Esophagus squamous epithelium (tissue), 5 donors: ENCODE measurements at places on chromosomes 11 and 22.

DNA sequence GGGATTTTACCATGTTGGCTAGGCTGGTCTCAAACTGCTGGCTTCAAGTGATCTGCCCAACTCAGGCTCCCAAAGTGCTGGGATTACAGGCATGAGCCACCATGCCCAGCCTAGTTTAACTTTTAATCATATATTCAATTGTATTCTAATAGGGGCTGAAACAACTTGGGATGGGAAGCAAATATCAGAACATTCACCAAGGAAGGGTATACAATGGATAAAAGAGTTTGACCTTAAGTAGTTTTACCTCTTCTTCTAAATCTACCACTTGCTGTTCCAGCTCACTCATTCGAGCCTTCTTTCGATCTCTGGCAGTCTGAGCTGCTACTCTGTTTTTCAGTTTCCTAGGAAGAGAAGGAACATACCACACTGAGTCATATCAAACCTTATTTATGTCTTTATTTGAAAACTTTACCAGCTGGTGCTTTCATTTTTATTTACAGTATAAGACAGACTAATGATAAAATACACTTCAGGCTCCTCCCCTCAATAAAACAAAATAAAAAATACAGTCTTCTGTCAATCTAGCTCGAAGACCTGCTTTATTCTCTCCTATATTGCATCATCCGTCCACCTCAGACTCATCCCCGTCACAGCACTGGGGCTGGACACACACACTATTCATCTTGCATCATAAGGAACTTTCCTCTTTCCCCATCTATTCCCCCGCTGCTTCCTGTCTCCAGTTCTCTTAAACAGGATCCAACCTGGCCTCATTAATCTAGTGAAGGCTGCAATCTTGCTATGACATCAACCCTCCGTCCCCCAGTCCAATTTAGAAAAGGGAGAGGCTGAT is 1.4 kb downstream of the XBP1 start:
- DNase-seq, result no peak

DNA sequence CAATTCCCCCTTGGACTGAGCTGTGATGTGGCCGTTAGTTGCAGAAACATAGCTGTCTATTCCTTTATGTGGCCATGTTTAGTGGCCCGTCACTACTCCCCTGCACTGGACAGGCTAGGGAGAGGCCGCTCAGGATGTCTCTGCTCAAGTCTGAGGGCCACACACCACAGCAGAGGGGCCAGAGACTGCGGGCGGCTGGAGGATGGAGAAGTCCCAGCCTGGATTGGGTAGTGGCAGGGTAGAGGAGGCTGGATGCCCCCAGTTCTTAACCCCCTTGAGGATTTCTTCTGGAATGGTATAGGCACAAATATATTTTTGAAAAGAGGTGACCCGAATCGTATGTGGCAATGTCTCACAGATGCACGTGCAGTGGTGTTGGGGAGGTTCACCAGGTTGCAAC is 116.4 kb upstream of the B3GAT1 start:
- no peak for DNase-seq

GRCh38 chr11:120952461-120953434 is 71.2 kb upstream of the TBCEL start:
- DNase-seq, result peak; percentile 6

GRCh38 chr11:63813563-63814382 is 517 bp downstream of the SPINDOC start:
- DNase-seq, result no peak

DNA sequence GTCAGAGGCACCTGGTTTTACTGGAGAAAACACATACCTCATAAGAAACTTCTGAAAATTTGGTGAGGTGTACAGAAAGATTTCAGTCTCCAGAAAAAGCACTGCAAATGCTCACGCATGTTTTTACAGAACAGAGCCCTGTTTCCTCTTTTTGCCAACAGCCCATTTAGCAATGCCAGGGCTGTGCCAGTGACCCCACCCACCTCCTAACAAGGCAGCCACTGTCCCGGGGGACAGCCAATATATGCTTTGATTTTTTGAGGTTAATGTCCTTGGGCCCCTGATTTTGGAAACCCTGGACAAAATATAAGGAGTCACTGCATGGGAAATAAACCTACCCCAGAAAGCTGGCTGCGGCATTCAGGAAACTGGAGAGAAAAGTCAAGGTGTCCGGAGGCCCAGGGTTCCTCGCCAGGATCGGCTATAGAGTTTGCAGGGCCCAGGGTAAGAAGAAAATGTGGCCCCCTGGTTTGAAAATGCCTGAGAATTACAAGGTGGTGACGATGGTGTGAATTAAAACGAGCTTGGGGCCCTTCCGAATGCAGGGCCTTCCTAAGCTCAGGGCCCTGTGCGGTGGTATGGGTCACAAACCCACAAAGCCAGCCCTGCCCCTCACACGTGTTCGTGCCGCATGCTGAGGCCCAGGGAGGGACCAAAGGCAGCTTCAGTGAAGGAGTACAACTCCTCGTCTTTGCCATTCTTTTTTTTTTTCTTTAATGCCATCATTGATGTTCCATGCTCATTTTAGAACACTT is 71.1 kb upstream of the WNT7B start:
- no peak for DNase-seq

- no peak for DNase-seq
Observed at GRCh38 chr22:35971456-35972119, 57.0 kb downstream of the RBFOX2 start.

DNA sequence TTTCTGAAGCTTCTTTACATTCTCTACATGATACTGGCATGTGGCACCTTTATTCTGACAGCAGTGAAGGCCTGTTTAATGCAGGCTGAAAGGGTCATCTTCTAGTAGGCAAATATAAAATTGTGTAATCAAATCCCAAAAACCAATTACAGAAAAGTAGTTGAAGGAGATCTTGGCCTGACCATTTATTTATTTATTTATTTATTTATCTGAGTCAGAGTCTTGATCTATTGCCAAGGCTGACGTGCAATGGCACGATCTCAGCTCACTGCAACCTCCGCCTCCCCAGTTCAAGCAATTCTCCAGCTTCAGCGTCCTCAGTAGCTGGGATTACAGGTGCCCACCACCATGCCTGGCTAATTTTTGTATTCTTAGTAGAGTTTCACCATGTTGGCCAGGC is 22.7 kb upstream of the CECR2 start:
- DNase-seq, result no peak

DNA sequence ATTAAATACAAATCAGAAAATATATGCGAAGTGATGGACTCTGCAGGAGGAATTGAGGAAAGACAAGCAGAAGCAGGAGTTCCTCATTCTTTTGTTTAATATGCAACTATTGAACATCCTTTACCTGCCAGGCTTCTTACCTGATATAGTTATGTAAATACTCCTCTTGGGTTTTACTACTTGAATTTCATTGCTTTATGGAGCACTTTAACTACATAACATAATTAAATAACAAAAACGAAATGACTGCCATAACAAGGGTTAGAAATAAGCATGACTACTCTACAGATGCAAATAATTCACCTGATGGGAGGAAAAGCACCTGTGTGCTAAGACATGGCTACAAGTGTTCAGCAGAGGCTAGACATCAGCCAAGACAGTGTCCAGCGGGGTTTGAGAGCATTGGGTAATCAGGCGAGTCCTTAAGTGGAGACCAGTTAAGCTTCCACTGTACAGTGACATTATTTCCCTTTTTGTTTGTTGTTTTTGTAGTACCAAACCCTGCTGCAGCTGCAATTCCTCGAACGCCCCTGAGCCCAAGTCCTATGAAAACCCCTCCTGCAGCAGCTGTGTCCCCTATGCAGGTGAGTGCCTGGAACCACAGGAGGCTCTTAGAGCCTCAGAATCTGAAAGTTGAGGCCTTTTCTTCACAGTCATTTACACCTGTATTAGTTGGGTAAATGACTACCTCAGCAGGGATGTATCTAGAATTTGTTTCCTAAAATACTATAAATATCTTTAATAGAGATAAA is 67.4 kb downstream of the SPECC1L start:
- DNase-seq, result no peak

- DNase-seq, result no peak
Observed at GRCh38 chr22:45743687-45744086, 72.1 kb downstream of the ATXN10 start.

GRCh38 chr11:65291613-65292012 is 23.1 kb upstream of the CDC42EP2 start:
- DNase-seq, result no peak

DNA sequence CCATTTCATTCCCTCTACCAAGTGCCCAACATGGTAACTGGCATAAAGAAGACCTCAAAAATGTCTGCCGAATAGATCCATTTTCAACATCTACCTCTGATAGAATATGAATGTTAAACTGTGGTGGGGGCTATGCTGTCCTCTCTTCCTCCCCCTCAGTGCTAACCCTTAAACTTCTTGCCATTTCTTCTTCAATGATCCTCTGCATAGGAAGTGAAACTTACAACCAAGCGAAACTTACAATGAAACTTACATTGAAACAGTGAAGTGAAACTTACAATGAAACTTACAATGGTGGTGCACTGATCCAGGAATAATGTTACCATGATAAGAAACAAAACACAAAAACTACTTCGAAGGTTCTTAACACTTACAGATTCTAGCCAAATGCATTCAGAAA is 4.7 kb downstream of the RTCB start:
- no peak for DNase-seq

- DNase-seq, result no peak
Observed at GRCh38 chr22:39773976-39774539, 119.5 kb downstream of the ENTHD1 start.

GRCh38 chr11:27274854-27275395 is 88.1 kb downstream of the CCDC34 start:
- DNase-seq, result no peak

- DNase-seq, result no peak
Observed at GRCh38 chr11:108565653-108566052, 27.9 kb downstream of the EXPH5 start.

- DNase-seq, result no peak
Observed at GRCh38 chr22:17552737-17553136, 10.6 kb upstream of the SLC25A18 start.

- DNase-seq, result no peak
Observed at GRCh38 chr22:27460591-27461347, 340.8 kb downstream of the MN1 start.

DNA sequence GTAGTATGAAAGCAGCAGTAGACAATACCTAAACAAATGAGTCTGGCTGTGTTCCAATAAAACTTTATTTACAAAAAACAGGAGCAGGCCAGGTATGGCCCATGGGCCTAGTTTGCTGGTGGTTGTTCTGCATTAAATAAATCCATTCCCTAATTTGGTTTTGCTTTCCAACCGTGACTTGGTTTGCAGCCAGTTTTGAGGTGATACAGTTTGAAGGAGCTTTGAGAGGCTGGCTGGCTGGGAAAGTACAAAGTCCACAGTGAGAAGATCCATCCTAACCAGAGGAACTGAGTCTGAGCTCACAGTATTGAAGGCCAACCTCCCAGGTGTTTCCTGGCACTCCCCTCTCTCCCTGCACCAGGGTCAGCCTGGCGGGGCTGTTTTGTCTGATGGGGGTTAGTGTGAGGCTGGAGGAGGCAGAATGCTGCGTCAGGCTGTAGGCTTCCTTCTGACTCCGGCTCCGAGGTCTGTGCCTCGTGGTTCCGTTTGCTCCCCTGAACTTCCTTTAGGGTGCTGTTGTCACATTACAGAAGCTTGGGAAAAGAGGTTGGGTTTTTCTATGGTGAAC is 129.5 kb downstream of the MICAL2 start:
- DNase-seq, result no peak

GRCh38 chr11:34671946-34672345 is 51.1 kb downstream of the EHF start:
- no peak for DNase-seq

DNA sequence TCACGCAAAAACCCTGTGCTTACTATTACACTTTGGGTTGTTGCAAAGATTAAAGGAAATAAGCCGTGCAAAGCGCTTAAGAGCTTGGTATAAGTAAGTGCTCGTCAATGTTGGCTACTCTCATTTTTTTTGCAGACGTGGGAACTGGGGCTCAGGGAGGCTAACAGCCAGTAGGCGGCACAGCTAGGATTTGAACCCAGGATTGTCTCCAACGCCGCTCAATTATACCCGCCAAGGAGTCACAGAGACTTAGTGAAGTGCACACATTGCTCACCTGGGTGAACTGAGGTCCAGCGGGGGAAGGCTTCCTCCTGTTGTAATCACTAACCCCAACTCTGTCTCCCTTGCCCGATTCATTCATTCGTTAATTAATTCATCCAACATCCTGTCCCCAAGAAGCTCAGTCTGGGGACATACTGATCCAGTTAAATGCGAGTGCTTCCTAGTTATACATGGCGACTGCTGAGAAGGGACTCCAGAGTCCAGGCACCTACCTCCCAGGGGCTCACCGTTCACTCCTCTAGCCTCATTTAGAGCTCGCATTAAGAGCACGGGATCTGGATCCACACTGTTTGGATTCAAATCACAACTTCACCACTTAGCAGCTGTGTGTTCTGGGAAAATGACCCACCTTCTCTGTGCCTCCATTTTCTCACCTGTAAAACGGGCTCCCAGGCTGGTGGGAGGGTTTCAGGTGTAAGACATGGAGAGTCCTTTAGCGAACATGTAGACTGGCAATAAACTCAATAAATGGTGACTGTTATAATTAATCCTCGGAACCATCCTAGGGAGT is 838 bp upstream of the MTFP1 start:
- no peak for DNase-seq

DNA sequence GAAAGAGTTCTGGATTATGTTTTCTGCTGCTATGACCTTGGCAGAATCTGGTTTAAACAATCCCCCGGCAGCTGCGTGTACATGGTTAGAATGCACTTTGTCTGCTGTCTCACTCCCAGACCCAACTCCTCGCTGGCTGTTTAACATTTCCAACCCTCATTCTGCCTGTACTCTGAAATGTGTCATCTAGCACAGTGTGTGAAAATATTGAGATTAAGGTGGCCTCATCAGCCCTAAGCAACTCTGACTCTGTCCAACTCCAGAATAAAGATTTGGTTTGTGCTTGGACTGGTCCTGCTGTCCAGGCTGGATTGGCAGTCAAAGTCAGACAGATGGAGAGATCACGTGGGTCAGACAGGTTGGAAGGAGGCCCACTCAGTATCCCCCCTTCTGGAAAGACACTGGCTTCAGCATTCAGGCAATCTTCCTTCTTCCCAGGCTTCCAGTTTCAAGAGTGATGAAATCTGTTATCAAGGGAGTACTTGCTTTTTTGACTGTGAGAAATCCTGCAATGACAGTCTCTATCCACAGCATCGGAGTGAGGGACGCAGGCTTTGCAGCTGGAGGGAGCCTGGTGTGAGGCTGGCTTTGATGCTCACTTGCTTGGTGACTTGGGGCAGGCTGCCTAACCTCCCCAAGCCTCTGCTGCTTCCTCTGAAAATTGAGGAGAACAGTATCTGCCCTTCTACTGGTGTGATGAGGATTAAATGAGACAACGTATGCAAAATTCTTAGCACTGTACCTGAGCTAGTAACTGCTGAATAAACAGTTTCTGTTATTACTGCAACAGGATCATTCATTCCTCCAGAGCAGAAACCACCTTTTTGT is 29.8 kb downstream of the ABTB2 start:
- DNase-seq, result no peak

DNA sequence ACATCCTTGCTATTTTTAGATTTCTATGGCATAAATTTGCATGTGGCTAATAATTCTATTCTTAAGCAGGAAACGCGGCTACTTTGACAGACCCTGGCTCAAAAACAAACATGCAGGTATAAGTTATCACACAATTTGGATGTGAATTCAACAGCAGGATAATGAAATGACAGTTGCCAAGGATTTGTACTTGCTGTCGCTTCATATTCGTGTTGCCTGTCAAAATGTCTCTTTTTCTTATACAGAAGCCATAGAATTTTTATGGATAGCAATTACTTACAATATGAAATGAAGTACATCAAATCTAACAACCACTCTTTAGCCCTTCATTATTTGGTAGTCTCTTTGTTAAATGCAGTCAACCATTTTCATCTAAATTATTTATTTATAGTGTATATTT is 46.4 kb downstream of the DCDC1 start:
- DNase-seq, result no peak
